ENCODE measurements at places on chromosomes 6 and 20.

DNA sequence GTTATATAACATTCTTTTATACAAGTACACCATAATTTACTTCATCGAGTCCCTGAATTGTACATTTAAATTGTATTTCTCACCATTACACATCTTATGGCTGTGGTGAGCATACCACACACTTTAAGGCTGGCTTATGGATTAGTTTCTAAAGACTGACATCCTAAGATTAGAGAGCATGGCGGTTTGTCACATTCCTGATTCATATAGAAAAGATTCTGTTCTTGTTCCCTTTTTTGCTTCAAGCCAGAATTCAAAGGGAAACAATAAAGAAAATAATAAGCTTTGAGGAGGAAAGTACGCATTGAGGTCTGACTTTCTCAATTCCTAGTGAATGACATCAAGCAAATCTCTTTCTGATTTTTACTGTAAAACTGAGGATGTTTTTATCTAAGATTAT lies 2.5 kb downstream of the BTN1A1 start:
- DNase-seq: no peak

GRCh38 chr6:69994251-69994650 lies 127.9 kb downstream of the COL19A1 start:
- no peak for DNase-seq

- no peak for DNase-seq
Observed at GRCh38 chr6:105036351-105036750, 79.4 kb downstream of the LIN28B start.

GRCh38 chr6:29989211-29989610 lies 46.9 kb downstream of the HLA-A start:
- no peak for DNase-seq

DNA sequence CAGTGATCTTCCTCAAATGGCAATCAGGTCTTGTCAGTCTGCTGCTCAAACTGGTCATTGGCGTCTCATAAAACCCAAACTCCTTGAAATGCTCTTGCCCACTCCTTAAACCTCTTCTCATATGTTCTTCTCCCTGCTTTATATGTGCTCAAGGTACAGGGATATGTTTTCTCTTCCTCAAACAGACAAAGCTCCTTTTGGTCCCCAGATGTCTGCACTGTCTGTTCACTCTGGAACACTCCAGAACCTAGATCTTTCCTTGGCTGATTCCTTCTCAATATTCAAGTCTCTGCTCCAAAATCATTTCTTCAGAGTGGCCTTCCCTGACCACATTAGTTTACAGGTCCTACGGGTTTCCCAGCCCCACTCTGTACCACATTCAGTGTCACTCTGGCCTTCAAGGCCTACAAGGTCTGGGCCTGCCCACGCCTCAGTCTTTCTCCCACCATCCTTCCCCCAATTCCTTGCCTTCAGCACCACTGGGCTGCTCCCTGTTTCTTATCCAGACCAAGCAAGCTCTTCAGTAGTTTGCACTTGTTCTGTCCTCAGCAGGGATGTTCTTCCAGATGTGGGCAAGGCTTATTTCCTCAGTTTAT lies 9.0 kb downstream of the THEMIS start:
- DNase-seq: no peak

DNA sequence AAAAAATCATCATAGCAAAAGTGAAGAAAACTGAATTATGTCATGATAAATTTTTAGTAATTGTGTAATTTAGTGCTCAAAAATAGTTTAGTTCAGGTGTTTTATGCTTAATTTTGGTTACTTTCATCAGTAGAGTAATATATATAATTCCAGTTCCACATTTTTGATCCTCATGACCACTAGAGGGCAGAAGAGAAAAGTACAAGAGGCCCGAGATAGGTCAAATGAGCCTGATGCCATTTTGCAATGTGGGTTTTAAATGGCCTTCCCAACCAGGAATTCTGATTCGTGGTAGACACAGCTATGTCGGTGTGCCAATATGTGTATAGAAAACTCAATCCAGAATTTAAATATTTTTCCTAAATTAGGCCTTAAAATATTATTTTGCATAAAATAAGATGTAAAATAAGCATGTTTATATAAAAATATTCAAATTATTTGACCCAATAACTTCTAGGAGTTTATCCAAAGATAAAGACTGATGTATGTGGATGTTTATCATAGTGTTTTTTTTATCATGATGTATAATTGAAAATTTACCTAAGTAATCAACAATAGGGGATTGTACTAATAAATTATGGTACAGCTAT lies 159.7 kb upstream of the RPS6KA2 start:
- DNase-seq: peak; percentile 11

GRCh38 chr20:39282619-39283092 lies 320.5 kb downstream of the DHX35 start:
- no peak for DNase-seq

GRCh38 chr20:32501709-32502108 lies 83.4 kb downstream of the NOL4L start:
- no peak for DNase-seq

- DNase-seq: no peak
Observed at GRCh38 chr6:158039178-158039557, 57.5 kb downstream of the SYNJ2 start.

DNA sequence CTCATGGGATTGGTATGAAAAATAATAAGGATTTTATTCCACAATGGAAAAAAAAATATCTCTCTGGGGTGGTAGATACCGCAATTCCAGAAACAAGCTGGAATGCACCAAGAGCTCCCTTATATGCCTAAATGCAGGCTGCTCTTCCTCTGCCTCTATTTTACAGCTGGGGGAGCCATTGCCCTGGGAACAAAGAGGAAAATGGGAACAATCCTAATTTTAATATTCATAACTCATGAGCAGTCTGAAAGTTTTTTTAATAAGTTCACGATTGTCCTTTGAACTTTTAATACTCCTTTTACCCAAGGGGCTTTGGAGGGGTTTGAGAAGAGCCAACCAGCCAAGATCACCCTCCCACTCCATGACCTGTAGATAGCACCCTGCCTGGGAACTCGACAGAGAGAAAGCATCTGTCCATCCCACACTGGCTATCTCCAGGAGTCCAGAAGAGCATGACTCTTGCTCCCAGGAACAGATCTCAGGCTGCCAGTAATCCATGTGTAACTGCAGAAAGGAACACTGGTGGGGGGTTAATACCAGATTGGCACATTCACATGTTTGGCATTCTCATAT lies 74.7 kb downstream of the CD83 start:
- no peak for DNase-seq

- DNase-seq: no peak
Observed at GRCh38 chr20:58286729-58287128, 22.8 kb upstream of the RAB22A start.

DNA sequence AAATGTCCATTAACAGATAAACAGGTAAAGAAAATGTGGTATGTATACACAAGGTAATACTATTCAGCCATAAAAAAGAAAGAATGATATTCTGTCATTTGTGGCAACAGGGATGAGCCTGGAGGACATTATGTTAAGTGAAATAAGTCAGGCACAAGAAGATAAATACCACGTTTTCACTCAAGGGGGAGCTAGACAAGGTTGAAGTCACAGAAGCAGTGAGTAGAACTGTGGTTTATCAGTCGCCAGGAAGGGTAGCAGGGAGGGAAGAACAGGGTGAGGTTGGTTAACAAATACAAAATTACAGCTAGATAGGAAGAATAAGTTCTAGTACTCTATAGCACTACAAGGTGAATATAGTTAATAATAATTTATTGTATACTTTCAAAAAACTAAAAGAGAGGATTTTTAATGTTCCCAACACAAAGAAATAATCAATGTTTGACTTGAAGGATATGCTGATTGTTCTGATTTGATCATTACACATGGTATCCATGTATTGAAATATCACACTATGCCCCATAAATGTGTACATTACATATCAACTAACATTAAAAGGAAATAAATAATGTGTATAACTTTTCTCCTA lies 21.1 kb downstream of the RTN4IP1 start:
- no peak for DNase-seq

- DNase-seq: no peak
Observed at GRCh38 chr20:6769903-6770785, 2.7 kb downstream of the BMP2 start.

DNA sequence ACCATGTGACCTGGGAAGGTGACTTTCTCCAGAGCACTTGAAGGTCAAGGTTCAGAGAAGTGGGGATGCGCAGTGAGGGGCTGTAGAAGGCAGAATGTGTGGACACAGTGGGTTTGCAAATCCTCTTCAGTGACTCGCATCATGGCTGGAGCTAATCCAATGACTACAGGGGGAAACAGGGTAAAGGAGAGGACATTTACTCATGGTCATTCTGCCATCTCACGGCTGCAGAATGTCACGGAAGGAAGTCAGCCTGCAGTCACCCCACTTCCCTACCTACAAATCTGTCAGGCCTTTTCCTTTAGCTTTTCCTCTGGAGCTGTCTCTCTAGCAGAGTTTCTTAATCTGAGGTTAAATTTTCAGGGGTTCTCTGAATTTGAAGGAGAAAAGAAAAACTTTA lies 337.6 kb downstream of the CDC5L start:
- DNase-seq: no peak

- no peak for DNase-seq
Observed at GRCh38 chr20:56626367-56627121, 2.6 kb upstream of the TFAP2C start.

- DNase-seq: no peak
Observed at GRCh38 chr6:42454428-42454791, 2.7 kb upstream of the TRERF1 start.

GRCh38 chr20:22562620-22563019 lies 21.8 kb downstream of the FOXA2 start:
- DNase-seq: no peak

DNA sequence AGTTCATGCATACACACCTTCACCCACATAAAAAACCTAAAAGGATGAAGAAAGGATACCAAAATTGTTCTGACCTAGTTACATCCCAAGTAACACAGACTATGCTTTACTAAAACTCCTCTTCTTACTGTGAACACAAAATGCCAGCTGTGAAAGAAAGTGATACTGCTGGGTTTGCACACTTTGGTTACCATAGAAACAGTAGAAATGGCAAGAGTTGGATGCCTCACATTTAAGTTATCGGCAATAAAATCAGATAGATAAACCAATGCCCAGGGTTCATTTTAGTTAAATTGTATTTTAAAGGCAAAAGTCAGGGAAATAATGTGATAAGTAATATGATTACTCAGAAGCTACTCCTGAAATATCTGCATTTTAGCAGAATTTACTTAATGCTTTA lies 161.9 kb downstream of the CDK19 start:
- DNase-seq: no peak

GRCh38 chr6:43516367-43516696 lies 394 bp downstream of the YIPF3 start:
- DNase-seq: no peak

GRCh38 chr6:87687296-87687695 lies 14.7 kb downstream of the AKIRIN2 start:
- no peak for DNase-seq

- no peak for DNase-seq
Observed at GRCh38 chr20:52217689-52218395, 26.3 kb upstream of the ZFP64 start.

DNA sequence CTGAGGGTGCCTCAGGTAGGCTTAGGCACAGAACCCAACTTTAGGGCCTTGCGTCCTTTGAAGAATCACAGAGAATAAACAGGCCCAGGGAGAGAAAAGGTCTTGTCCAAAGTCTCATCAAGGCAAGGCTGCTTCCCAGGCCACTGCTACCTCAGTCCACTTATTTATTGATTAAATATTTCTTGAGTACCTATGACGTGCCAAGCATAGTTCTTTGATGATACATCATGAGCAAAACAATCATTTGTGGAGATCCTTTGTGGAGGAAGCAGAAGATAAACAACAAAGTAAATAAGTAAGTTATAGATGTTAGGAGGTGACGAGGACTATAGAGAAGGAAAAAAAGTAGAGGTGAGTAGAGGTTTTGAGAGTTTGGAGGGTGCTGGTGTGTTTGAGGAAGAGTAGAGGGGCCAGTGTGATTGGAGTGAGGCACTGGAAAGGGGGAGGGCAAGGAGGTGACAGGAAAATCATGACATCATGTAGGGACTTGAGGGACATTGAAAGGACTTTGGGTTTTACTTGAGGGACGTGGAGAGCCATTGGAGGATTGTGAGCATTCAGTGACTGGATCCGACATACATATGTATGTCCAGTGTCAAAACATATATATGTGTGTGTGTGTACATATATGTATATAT lies 14.1 kb upstream of the CHMP4B start:
- no peak for DNase-seq

- no peak for DNase-seq
Observed at GRCh38 chr20:58847463-58847862, 3.2 kb downstream of the GNAS-AS1 start.

DNA sequence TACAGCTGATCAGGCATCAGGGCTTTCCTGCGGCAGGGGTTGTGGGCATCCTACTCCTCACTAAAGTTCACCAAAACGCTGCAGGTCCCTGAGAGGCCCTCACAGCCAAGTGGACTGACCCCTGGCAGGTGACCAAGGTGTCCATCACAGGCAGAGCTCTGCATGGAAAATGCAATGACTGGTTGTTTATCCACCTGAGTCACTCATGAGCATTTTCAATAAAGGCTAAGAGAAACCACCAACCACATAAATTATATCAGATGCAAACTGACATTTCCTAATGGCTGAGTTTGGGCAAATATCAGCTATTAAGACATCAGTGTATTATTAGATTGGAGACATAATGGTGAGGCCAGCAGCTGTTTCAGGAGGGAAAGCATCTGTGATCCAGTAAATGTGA lies 152.7 kb upstream of the SYNDIG1 start:
- DNase-seq: no peak

GRCh38 chr20:1440024-1440423 lies 26.6 kb downstream of the NSFL1C start:
- no peak for DNase-seq

- no peak for DNase-seq
Observed at GRCh38 chr6:136921936-136922684, at the start of gene SLC35D3. SLC35D3 (plus strand) TSS chr6:136922301; CDS start chr6:136922429, 128 bp downstream.

- DNase-seq: no peak
Observed at GRCh38 chr6:71707059-71707458, 179.3 kb upstream of the RIMS1 start.

GRCh38 chr6:138468320-138469015 lies 30.8 kb downstream of the NHSL1 start:
- peak; percentile 41 for DNase-seq
